ENCODE measurements at places on chromosomes 5 and 9.

DNA sequence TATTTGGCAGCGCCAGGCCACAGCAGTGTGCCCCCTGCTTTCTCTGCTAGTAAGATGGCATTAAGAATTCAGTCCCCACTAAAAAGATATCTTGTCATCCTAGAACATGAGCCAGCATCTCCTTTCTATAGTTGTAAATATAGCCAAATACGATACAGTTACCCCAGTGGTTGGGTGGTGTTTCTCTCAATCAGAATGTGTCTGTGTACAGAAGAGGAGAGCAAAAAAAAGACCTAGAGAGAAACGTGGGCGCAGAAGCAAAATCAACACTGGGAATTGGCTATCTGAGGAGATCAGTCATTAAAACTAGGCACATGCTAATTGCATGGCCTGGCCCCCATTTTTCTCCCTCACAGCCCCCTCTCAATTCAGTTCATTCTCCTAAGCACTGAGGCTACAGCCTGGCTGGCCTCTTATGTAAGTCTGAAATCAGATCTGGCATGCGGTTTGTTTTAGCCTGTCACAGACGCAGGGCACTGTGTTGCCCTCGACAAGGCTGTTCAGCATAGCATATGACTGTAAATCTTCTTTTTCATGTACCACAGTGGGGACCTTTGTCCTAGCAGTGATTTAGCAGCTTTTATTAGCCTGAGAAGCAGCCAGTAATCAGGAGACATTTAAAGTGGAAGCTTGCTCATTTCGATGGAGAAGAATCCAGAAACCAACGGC lies 57.8 kb downstream of the RORB start:
- no peak for DNase-seq

- DNase-seq: no peak
Observed at GRCh38 chr5:102231693-102232619, 64.1 kb downstream of the SLCO4C1 start.

- DNase-seq: no peak
Observed at GRCh38 chr5:30040488-30041118, 1152.9 kb upstream of the CDH6 start.

DNA sequence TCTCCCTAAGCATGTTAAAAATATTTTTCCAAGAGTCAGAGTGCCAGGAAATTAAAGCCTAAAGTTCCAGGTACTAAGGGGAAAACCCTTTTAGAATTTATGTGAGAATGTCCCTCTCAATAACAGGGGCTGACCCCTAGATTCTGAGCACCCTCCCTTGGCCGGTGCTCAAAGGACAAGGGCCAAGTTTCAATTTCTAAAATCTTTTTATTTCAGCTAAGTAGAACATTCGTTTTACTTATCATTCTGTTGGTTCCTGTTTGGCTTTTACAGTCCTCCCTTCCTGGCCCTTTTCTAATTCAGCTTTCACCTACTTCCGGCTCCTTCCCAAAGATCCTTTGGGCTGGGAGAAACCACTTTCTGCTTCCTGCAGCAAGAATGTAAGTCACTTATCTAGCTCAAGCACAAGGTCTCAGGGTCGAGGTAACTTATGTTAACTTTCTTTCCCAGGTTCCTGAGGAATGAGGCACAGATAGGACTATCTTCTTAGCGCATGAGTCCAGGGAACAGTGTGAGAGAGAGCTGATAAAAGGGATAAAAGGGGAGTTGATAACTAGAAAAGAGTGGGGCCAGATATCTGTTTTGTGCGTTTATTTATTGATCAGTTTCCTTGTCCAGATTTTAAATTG lies 34.6 kb upstream of the F2RL2 start:
- DNase-seq: no peak

- DNase-seq: no peak
Observed at GRCh38 chr9:111148052-111149017, 110.1 kb upstream of the LPAR1 start.

DNA sequence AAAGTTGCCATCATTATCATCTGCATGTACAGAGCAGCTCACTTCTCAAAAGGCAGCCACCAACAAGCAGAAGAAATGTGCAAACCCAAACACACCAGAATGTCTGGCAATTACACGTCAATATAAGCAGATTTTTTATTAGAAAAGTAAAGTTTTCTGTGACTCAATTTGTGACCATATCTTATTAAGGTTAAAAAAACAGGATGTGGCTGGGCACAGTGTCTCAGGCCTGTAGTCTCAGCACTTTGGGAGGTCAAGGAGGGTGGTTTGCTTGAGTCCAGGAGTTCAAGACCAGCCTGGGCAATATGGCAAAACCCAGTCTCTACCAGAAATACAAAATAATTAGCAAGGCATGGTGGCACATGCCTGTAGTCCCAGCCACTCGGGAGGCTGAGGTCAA lies 176.7 kb downstream of the FANCC start:
- no peak for DNase-seq

DNA sequence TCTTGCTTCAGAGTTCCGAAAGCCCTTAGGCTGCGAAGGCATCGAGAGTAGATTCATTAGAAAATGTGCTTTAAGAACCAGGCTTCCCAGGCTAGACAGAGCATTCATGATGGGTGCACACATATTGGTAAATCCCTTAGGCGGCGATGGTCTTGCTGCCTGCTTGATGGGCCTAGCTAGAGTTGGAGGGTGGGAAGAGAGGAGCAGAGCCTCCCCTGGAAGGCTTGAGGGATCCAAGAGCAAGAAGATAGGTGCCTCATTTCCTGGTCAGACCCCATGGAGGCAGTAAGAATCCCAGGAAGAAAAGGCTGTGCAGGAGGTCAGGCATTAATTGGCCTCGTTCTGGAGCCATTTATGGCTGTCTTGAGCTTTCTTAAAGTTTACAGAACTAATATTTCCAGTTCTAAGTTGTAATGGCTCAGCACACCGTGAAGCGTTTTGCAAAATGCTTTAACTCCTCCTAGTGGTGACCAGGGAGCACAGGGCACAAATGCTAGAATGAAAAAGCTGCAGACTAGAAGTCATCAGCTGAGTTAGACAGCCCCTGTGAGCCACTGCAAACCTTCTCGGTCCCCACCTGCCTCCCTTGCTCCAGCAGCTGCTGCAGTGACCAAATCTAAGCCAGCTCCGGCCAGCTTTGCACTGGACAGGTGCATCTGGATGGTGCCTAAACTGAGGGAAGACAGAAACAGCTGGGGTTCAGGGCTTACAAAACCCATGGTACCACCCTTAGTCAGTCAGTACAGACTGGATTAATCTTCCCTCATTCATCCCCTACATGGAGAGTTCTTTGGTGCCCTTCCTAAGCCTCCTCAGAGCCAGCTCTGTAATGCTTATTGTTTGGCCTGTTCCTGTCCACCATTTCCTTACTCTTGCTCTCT lies 14.7 kb downstream of the SLC45A2 start:
- DNase-seq: no peak

DNA sequence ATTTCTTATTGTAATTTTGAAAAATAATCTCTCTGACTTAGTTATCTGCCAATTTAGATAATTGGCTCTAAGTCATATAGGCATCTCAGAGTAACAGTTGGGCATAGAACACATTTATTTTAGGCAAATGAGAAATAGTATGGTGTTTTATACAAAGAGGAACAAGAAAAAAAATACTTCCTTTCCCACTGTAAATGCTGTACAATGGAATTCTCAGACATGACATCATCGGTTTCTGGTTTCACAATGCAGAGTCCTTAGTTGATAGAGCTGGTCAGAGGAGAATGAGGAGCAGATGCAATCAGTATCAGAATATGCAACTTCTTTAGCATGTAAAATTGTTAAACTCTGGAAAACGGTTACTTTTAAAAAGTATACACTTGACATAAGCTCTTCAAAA lies 49.4 kb downstream of the PLK2 start:
- no peak for DNase-seq

GRCh38 chr9:98482226-98482625 lies 226.5 kb downstream of the GABBR2 start:
- DNase-seq: no peak

DNA sequence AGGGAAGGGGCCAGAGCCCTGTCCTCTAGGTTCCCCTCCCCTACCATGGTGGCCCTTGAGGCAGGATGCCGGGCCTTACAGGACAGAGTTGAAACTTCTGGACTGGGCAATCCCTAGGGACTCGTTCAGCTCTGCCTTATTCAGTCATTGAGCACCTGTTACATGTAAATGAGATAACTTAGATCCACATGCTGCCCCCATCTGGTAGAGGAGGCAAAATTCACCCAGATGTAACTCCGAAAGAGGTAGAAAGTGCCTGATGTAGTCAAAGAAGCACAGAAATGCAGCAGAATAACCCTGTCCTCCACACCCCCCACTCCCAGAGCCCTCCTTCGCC lies 1.5 kb downstream of the GGTA1 start:
- no peak for DNase-seq

- no peak for DNase-seq
Observed at GRCh38 chr9:121937240-121937639, 155.9 kb downstream of the TTLL11 start.

DNA sequence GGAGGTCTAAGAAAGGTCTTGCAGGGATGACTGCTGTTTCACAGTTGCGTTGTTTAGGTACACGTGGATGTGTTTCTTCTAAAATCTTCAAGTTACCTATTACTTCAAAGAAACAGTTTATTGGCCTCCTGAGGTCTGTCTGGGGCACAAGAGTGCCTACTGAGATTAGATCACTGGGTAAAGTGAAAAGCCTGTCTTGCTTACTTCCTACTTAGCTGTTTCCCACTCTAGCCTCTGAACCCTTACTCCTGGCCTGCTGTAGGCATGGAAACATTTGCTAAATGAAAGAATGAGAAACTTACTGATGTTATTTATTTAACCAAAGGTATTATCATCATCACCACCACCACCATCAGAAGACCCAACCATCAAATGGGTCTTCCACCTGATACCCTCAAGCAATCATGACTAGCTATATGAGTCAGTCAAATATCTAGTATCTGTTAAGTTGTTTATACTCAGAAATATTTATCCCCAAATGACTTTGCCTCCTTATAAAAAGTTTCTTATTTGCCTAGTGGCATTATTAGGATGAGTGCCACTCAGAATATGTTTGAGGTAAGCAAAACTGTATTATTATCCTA lies 92.5 kb downstream of the ELAVL2 start:
- DNase-seq: no peak

- no peak for DNase-seq
Observed at GRCh38 chr9:92655896-92656536, 13.9 kb downstream of the IPPK start.

DNA sequence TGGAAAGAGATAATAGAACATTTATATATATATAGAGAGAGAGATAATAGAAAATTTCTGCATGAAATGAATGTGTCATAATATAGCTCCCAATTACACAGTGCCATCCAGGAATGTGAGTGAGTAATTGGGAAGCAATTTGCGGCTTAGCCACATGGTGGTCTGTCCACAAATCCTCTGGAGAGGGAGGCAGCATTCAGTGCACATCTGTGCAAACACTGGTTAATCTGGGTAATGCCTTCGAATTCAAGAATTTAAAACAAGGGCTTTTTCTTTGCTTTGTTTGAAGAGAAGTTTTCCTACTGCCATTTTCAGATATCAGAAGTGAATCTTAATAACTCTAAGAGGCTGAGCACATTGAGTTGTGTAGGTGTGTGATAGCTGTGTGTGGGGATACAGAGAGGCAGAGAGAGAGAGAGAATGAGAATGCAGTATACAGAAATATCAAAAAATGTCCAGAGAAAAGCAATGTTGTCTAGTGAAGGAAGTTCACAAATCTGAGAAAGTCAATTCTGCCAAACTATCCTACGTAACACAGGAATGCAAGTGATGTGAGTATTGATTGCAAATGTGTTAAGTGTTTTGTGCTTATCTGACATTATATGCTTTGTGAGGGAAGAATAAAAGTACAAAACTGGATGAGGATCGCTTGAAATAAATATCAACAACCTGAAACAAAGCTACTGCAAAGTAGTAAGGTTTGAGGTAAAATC lies 134.6 kb downstream of the EDIL3 start:
- no peak for DNase-seq

DNA sequence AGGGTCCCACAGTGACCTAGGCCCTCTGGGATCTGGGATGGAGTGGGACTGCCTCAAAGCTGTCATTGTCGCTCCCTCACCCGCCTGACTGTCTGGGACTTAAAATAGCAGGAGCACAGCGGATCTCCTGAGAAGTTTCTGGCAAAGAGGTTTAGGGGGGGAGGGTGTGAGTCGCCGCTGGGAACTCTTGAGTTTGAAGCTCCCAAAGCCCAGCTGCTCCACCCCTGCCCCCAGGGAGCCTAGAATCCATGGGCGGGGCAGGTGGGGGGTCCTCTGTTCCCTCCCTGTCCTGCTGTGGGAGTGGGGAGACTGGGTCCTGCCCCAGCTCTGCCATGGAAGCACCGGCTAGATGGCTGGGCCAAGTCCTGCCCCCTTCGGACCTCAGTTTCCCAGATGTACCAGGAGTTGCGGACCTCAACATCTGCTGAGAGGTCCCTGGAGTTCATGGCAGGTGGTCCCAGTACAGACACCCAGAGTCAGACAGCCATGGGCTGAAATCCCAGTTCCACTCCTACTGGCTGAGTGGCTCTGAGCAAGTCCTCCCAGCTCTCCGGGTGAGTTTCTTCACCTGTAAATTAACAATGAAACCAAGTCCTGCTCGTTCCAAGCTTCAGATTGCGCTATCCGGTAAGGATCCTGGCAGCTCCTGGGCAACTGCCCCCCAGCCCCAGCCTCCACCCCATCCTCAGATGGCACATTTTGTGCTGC lies 985 bp upstream of the WDR38 start:
- no peak for DNase-seq

DNA sequence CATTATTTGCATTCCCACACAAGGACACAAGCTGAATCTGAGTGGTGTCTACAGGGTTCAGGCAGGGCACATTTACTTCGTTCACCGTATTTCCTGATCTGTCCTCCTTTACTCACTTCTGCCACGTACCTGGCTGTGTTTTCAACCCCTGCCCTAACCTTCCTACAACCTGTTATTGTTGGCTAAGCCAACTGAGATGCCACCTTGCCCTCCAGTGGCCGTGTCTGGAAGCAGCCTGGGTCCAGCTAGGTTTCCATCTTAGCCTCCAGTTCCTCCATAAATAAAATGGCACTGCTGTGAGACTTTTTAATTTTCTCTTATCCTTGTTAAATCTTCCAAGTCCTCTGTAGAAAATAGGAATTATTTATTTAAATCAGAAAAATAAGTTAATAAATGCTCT lies 64.8 kb downstream of the ATP10B start:
- DNase-seq: no peak

DNA sequence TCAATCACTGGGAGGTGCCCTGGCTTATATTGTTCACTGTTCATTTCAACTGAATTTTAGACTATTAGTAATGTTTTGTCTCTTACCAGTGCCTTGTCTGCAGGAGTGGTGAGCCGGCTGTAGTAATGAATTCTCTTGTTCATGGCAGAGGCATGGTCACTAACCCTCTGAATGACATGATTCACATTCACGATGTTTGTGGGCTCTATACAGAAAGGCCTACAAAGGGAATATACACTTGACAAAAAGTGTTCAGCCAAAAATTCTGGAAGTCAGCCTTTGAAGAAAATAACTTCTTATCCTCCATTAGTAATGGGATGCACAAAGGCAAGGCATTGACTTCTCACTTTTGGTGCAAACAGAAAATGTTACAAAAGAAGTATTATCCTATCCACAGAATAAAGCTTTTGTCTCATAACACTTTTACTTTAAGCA lies 39.6 kb downstream of the SLC38A9 start:
- no peak for DNase-seq
